ENCODE measurements at places on chromosomes 16 and 17.
A peak's percentile ranks its signal among the peaks of the same experiment; 100 is the strongest.

- no peak for DNase-seq
Measured at GRCh38 chr17:74432424-74432690, 469 bp downstream of the GPRC5C start.

- no peak for DNase-seq
Measured at GRCh38 chr16:88597856-88598491, 27.8 kb downstream of the ZC3H18 start.

GRCh38 chr17:68390888-68391545 is 66.3 kb downstream of the WIPI1 start:
- DNase-seq, result no peak

- no peak for DNase-seq
Measured at GRCh38 chr17:79036596-79036995, 12.6 kb downstream of the C1QTNF1 start.

DNA sequence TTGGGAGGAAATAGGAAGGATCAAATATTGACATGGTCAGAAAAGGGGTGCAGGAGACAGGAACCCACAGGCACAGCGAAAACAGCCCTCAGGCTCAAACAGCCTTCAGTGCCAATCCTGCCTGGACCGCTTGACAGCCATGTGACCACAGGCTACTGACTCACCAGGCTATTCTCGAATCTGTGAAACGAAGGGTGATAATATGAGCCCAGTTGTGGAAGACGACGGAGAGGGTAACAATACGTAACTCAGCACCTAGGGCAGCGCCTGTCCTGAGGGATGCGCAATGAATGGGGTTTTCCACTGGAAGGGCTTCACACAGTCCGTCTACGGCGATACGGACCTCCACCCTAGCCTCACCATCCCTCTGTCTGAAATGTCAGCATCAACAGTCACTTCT is 117.3 kb upstream of the RCVRN start:
- DNase-seq, result peak; percentile 61

GRCh38 chr17:19614900-19615299 is 33.7 kb upstream of the ALDH3A2 start:
- DNase-seq, result no peak

- DNase-seq, result no peak
Measured at GRCh38 chr17:78967782-78968362, 11.9 kb downstream of the LGALS3BP start.

- no peak for DNase-seq
Measured at GRCh38 chr17:74712301-74712700, 422 bp downstream of the CD300LF start.

- DNase-seq, result no peak
Measured at GRCh38 chr17:61130330-61130729, 269.3 kb upstream of the TBX2 start.

GRCh38 chr17:44928950-44929720 is 13.8 kb upstream of the GFAP start:
- no peak for DNase-seq

GRCh38 chr17:65393514-65393913 is 167.9 kb downstream of the AXIN2 start:
- DNase-seq, result no peak

DNA sequence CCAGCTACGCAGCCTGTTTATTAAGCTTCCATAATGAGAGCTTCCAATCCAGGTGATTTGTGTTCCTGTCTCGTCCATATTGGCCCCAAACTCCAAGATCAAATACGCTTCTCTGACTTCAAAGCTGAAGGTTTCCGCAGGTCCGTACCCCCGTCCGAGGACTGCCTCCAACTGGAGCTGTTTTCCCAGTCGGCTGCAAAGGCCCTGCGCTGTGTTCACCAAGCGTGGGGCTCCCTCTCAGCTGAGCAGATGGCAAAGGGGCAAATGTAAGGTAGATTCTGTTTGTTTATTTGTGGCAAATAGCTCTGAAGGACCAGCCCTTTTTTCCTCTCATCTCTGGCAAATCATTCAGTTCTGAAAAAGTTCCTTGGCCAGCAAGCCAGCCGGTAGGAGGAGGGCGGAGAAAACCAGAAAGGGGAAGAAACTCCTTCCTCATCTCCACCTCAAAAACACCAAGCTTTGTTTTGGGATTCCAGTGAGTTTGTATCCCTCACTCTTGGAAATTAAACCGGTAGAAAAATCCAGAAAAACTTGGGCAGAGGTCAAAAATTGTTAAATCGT is 35.2 kb downstream of the NXN start:
- DNase-seq, result no peak

DNA sequence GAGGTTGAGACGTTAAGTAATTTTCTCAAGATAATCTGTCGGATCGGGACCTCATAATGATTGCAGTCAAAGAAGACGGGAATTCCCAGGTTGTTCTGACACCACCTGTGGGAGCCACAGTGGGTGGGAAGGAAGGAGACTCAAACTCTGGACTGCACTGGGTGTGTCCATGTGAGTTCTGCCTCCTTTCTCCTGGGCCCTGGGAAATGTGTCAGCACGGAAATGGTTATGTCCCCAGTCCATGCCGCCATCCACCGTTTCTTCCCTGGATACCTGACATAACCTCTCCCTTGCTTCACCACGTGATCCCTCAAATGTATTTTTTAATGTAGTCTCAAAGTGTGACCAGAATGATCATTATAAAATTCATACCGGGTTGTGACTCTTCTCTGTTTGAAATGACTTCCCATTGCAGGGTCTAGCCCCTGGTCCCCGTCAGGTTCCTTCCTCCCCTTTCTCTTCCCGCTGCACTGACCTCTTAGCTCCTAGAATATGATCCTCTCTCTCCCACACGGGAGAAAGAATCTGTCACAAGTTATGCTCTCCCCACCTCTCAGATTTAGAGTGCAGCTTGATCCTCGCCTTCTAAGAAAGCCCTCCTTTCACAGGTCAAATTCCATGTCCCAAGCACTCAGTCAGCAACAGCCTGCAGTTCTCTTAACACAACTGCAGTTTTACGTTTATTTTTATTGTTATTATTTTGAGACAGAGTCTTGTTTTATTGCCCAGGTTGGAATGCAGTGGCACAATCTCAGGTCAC is 820.0 kb upstream of the EEF2KMT start:
- DNase-seq, result no peak

DNA sequence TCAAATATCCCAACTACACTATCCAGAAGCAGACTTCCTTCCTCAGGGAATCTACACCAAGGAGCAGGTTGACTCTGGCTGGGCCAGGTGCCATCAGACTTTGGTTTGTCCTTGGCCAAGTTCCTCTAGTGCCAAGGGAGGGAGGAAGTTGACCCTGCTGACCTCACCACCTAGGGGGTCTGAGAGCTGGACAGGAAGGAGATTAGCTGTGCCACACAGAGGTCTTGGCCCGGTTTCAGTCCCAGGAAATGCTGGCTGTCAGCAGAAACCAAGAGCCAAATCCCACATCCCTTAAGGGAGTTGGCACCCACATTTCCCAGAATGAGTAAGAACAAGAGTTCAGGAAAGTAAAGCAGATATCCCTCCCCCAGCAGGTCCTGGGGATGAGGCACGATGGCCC is 178.2 kb downstream of the SALL1 start:
- DNase-seq, result no peak

DNA sequence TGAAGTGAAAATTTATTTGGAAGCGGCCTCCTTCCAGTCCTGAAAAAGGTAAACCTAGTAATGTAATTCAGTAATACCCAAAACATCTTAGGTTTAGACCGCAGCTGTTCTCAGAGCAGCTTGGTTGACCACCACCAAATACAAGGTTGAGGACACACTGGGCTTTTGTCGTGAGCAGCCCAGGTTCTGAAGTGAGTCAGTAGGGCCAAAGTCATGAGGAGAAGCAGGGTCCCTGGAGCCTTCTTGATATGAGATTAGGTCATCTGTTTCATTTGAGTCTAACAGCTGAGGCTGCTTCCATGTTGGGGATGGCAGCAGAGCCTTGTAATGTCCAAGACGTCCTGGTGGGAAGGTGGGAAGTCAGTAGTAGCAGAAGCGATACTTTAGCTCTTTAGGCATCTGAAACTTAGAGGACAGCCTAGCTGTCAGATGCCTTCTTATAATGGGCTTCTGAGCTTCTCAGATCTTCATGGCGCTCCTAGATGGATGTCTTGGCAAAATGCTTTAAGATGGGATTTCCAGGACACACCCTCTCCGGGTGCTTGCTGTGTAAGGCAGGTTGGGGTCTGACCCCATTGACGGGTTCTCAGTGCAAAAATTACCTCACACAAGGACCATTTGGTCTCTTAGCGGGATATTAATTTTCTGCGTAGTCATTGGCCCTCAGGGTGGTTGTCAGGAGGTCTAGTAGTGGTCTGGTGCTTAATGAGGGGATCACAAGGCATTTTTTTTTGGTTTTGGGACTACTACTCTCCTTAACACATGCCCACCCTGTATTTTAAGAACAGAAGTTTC is 2.4 kb downstream of the ALKBH5 start:
- no peak for DNase-seq

- no peak for DNase-seq
Measured at GRCh38 chr17:65811043-65811442, 249.6 kb upstream of the AXIN2 start.
